Activated T-cell treated with anti-CD3 and anti-CD28 coated beads, Interleukin-2, amount 50 U/mL, for 48 hours (primary cell): ENCODE measurements at places on chromosomes 7 and 10.

- DNase-seq = no peak
Observed at GRCh38 chr7:94251-94801, 98.0 kb upstream of the FAM20C start.

DNA sequence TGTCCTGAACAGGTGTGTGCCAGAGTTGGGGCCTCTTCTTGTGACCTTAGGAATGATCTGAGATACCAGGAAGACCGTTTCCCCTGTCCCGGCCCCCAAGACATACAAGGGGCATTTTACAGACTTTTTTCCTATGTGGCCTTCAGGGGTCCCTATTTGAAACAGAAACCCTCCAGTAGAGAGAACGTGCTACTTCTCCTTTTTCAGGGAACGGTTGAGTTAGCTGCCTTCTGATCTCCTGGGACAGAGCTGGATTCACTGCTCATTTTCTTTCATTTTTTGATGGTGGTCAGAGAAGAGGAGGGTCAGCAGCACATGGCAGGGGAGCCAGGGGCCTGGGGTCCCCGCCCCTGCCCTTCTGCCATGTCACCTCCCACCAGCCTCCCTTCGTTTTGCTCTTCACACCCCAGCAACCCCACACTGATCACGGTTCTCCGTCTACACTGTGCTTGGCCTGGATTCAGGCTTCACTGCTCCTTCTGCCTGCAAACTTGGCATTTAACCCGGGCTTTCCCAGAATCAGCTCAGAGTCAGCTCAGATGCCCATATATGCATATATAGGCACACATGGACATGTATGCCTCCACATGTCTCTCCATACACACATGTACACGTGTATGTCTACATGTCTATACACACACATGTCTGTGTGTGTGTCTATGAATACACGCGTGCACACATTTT is 138.1 kb upstream of the BTBD16 start:
- no peak for DNase-seq

- DNase-seq = no peak
Observed at GRCh38 chr7:80999771-81000170, 80.9 kb upstream of the SEMA3C start.

GRCh38 chr10:30701451-30702173 is 72.1 kb upstream of the LYZL2 start:
- DNase-seq = peak; percentile 89

GRCh38 chr7:148433521-148434180 is 156.9 kb upstream of the C7orf33 start:
- DNase-seq = no peak

DNA sequence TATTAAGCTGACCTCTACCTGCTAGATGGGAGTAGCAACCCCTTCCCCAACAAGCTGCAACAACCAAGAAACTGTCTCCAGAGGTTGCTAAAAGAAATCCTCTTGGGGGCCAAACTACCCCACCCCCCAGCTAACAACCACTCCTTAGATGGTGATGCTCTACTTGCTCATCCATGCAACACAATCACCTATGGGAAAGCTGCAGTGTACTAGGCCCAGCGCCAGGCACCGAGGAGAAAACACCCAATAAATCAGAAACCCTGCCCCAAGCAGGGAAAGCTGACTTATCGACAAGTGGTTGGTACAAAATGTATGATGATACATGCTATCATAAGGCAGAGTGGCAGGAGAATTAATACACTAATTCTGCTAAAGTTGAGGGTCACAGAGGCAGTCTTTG is 17.3 kb downstream of the SLC25A13 start:
- no peak for DNase-seq

GRCh38 chr10:104306897-104307296 is 31.4 kb downstream of the ITPRIP start:
- no peak for DNase-seq

DNA sequence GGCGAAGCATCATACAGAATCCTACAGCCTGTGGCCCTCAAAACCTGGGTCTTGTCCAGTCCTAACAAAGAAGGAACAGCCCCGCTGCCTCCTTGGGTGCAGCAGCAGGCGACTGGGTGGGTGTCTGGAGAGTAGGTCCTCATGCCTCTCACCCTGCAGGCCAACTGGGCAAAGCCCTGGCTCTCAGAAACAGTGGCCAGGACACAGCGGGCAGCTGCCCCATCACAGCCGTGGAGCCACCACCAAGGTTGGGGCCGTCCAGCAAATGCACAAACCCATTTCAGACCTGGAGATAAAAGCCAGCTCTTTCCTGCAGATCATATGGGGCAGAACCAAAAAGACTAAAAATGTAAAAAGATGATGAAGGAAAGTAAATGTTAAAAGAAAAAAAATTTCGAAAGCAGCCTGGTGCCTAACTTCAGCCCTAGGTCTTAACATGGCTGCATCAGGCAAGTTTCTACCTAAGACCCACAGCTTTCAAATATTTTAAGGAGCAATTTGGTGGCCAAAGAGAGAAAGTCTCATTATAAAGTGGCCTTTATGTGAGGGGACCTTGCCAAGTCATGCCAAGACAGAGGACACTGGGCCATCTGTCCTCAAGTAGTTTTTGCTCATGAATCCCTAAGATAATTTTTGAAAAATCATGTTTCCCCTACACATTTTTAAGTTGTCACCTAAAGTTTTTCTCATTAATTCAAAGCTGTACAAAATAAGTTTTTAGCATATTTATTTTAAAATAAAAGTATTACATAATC is 142.1 kb downstream of the PAXIP1 start:
- DNase-seq = no peak

GRCh38 chr7:123674399-123675180 is 18.9 kb downstream of the LMOD2 start:
- no peak for DNase-seq

- DNase-seq = no peak
Observed at GRCh38 chr10:89651916-89652573, 7.0 kb upstream of the PANK1 start.

GRCh38 chr10:54958844-54959243 is 157.8 kb upstream of the PCDH15 start:
- DNase-seq = no peak

GRCh38 chr7:22640269-22640668 is 86.7 kb upstream of the IL6 start:
- DNase-seq = peak; percentile 59

DNA sequence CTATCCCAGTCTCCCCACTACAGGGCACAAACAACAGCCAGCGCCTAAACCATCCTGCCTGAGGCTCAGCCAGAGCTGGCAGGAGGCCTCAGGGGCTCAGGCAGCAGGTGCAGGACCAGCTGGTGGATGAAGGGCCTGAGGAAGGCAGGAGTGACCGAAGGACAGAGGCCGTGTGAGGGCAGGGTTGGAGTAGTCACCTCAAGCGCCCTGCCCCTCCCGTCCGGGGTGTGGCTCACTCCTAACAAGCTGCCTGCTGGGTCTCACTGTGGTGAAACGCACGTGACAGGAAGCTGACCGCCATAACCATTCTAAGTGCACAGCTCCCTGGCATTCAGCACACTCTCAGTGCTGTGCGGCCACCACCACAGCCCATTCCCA is 281.1 kb downstream of the ELFN1 start:
- no peak for DNase-seq

GRCh38 chr10:129780901-129781795 is 182.9 kb downstream of the EBF3 start:
- DNase-seq = no peak

DNA sequence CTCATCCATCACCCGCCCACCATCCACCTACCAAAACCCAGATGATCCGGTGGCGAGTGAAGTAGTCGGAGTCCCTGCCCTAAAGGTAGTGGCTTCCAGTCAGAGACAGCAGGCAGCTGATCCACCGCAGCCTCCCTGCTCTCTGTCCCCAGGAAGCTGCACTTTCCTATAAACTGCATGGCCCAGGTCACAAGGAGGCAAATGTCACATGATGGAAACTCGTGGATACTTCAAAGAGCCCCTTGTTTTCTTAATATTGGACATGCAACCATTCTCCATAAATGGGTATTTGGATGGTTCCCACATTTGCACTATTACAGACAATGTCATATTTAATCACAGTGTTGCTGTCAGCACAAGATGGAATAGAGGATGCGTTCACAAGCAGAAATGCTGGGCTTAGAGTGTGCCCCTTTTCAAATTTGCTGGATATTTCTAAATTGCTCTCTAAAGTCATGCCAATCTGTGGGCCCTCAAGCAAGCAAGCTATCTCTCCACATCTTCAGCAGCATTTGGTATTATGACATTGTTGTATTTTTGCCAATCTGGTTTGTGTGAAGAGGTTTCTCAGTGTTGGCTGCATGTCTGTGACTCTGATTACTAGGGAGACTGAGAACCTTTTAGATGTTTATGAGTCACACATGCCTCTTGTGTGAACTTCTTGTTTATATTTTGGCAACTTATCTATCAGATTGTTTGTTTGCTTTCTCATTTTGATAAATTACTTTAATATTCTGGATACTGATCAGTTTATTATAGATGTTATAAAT is 822.0 kb downstream of the TNS3 start:
- no peak for DNase-seq

DNA sequence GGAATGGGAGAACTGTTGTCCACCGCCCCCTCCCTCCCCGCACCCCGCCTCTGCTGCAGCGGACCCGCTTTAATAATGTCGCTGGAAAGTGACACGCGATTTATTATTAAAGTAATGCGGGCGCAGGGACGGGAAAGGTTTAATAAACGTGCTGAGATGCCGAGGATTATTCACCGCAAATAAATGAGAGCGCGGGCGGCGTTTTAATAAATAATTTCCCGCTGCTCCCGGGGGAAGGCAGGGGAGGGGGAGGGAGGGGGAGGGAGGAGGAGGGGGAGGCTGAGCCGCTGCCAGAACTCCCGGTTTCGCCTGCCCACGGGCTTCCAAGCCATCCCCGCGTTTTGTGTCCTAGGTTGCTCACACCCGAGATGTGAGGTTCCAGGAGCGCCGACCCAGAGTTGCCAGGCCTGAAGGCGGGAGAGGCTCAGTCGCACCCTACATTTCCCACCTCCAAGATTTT is 5.1 kb downstream of the KAZALD1 start:
- DNase-seq = no peak

DNA sequence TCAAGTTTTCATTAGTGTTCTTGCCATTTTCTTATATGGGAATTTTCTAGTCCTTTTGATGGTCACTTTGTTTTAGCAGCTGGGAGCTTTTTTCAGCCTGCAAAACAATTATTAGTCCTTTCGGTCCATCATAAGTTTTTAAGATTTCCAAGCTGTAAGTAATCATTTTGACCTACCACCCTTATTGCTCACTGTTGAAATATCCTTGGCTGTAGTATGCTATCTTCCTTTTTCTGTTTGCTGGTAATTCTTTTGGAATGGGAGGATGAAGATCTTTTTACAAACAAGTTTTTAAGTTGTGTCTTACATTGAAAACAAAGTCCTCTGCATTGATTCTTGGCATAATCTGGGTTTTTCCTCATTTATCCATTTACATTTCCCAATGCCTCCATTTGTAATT is 24.0 kb downstream of the BZW2 start:
- no peak for DNase-seq

- no peak for DNase-seq
Observed at GRCh38 chr10:130214431-130214830, 78.2 kb downstream of the GLRX3 start.

- DNase-seq = no peak
Observed at GRCh38 chr10:1171182-1171581, 115.0 kb downstream of the WDR37 start.

DNA sequence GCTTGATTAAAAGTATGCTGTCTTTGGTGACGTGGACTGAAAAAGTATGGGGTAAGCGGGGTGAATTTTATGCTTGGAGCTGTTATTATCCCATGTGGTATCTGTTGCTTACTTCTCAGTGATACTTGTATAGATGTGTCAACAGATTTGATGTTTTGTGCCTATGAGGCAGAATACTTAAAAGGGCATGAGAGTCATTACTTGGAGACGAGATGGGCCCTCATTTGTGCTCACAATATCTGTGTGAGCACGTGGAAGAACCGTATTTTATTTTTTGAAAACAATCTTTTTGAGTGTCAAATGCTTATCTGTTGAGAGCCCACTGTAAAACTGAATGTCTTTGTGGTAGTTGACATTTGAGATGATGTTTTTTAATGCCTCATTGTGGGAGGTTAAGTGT is 281.9 kb downstream of the EXOC4 start:
- DNase-seq = no peak

GRCh38 chr7:147412109-147412508 is 1178.5 kb upstream of the C7orf33 start:
- DNase-seq = no peak

DNA sequence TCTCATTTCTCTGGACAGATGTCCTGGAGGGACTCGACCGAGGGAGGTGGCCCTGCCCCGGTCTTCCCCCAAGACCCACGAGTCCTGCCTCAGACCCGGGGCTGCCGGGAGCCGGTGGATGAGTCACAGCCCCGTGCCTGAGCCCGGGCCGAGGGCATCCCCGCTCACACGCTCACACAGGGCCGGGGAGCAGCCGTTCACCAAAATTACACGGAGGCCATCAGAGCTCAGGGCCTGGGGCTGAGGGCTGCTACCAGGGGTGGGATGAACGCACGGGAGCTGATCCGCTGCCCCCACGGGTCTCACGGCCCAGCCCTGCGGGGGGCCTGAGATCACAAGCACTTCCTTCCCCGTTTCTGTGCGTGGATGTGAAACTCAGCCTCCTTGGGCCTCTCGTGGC is 17.5 kb downstream of the FAM20C start:
- no peak for DNase-seq

- DNase-seq = no peak
Observed at GRCh38 chr7:73681031-73681430, 2.2 kb downstream of the DNAJC30 start.

DNA sequence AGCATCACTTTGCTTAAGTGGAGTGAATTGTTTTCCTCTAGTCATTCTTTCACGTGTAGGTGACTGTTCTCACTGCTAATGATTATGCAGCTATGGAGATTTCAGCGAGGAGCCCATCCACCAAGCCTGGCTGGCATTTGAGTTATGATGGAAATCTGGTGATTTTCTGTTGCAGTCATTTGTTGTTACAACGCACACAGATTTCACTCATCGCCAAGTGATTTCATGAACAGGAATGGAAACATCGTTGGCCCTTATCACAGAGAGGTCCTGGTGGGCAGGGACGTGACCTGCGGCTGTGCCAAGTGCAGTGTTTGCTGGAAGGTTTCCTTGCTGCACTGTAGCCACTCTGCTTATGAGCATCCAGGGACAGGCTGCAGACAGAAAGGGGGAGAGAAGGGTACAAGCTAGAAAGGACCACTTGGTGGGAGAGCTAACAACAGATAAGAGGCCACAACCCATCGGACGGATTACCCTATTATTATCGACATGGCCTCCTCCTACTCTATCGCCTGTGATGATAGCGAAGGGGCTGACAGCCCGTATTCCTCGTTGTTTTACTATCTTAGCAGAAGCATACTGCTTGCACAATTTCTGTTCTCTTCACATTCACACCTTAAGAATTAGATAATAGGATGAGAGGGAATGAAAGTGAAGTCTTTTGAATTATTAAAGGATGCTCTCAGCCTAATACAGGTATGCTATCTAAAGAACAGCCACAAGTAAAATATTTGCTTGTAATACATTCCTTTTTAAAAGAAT is 99.0 kb upstream of the PITRM1 start:
- DNase-seq = no peak

- DNase-seq = no peak
Observed at GRCh38 chr7:4091767-4092166, 590.3 kb upstream of the FOXK1 start.
